Transverse colon (tissue), 4 donors: ENCODE measurements at places on chromosomes 1 and 21. TPM values are rescaled to one million over a fixed set of nuclear protein-coding genes. Genes with fewer than 3 reads are reported as not detected.

Gene SERINC2
- total RNA-seq, result 189 TPM

Gene CGN
- 177 TPM for total RNA-seq

Gene SHE
- 5.3 TPM for total RNA-seq

Gene TAL1
- 0.82 TPM for total RNA-seq

Gene TDRD10
- 0.96 TPM for total RNA-seq

Gene TRIM17
- not detected for total RNA-seq

DNA sequence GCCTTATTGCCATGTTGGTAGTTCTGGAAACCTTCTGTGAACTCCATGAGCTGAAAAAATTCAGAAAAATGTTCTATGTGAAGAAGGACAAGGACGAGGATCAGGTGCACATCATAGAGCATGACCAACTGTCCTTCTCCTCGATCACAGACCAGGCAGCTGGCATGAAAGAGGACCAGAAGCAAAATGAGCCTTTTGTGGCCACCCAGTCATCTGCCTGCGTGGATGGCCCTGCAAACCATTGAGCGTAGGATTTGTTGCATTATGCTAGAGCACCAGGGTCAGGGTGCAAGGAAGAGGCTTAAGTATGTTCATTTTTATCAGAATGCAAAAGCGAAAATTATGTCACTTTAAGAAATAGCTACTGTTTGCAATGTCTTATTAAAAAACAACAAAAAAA is 57.4 kb downstream of the KCNK1 start:
- no peak for DNase-seq

DNA sequence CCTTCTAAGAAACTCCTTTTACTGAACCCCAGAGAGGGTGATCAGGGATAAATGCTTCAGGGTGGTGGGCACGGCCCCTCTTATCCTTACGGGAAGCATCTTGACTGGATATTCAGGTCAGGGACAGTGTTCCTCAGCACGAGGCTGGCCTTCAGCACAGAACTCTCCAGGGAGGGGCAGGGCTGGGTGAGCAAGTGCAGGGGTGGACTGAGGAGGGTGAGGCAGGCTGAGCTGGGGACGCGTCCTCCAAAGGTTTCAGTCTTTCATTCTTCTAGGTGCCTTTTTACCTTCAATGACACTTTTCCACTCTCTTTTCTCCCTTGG is 52.3 kb downstream of the RASSF5 start:
- DNase-seq, result no peak

DNA sequence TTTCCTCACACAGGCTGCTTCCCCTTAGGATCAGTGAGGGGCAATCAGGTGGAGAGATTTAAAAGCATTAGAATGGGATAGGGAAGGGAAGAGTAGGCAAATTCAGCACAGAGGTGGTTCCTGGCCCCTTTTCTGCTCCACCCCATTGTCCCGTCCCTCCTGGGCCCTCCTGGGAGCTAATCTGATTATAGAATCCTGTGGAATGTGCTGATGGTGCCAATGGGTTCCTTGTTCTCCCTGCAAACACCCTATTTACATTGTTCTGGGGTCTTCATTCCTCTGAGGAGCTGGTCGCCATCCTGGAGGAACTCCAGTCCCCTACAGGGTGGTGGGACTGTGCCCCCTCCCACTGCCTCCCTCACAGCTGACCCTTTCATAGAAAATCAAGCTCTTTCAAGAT is 34.4 kb upstream of the LRP8 start:
- DNase-seq, result no peak

- no peak for DNase-seq
Observed at GRCh38 chr21:42003051-42003461, 7.1 kb downstream of the ZBTB21 start.

DNA sequence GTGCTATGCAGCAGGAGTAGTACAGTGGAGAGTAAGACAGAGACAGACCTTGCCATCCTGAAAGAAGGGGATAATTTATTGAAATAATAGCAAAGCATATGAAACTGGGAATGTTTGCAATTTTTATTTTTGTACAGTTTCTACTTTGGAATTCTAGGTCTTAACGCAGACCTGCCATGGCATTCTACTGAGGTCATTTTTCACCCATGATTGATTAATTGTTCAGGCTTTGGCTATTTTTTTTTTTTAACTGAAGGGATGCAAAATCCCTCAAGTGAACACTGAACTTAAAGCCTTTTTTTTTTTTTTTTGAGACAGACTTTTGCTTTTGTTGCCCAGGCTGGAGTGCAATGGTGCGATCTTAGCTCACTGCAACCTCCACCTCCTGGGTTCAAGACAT is 27.1 kb downstream of the MTF2 start:
- no peak for DNase-seq

DNA sequence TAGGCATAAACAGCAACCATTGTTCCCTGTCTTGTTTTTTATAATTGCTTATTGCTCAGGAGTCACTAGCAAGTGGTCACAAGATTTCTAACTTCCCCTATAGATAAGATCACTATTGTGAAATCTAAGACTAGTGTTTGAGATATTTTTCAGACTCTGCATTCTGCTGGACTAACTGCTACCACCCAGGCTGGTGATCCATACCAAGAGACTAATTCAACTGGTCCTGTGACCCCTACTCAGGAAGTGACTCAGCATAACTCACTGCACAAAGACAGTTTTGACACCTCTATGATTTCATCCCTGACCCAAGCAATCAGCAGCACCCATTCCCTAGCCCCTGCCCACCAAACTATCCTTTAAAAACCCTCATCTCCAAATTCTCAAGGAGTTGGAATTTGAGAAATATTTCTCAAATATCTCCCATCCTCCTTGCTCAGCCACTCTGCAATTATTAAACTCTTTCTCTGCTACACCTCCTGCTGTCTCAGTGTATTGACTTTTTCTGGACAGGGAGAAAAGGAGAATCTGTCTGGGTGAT is 52.7 kb downstream of the TRIM33 start:
- no peak for DNase-seq

DNA sequence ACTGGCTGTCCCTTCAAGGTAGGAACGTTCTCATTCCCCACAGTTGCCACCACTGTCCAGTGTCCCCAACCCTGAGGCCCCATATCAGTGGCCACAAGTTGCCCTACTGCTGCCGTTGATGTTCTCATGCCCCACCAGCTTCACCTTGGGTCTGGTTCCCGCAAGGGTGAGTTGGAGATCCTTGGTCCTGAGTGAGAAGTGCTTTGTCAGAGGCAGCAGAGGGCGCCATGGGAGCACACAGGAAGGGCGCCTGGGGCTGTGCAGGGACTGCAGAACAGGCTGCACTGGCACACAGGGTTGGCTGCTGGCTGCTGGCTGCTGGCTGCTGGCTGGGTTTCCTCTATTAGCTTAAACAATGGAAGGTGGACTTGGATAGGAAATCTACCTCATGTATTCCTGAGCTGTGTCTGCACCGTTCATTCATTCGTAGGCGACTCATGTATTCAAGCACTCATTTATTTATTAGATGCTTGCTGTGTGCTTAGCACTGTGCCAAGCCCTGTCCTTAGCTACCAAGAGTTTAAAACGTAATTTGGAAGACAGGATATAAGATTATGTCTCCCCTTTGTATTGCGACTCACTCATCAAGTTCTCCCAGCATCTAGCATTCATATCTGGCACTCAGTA is 2.1 kb upstream of the S100A9 start:
- peak; percentile 59 for DNase-seq

GRCh38 chr1:7932524-7933138 is 8.0 kb downstream of the TNFRSF9 start:
- DNase-seq, result no peak

GRCh38 chr1:220750131-220750515 is 2.0 kb downstream of the MTARC2 start:
- DNase-seq, result no peak

DNA sequence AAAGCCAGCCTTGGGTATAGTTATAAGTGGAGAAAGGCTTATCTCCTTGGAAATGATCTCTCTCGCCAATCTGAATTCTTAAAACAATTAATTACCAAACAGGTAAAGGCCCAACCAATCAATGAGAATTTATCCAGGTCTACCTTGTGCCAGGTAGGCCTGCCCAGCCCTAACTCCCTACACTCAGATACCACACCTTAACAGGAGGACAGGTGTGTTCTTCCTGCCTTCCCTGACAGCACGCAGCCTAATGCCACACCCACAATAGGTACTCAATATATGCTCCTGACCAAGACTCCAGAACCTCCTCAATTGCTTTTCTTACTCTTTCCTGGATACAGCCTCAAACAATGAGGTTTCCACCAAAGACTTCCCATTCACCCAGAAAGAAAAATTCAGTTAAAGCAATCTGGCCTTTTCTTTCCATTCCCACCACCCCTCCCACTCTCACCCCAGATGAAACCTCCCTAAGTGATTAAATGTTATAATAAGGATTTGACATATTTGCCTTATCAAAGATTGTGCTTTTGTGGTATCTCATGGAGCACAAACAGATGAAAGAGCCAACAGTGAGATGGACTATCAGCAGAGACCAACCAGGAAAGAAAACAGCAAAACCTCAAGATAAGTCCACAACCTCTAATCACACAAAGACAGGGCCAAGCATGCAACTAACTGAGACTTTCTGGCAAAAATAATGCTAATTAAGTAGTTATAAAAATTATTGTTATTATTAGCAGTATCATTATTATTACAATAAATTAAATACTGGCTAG is 25.6 kb downstream of the TRABD2B start:
- DNase-seq, result no peak
